Esophagus squamous epithelium (tissue), 5 donors: ENCODE measurements at places on chromosomes 13 and 19. TPM values are rescaled to one million over a fixed set of nuclear protein-coding genes. Genes with fewer than 3 reads are reported as not detected.
A peak's percentile ranks its signal among the peaks of the same experiment; 100 is the strongest.

DNA sequence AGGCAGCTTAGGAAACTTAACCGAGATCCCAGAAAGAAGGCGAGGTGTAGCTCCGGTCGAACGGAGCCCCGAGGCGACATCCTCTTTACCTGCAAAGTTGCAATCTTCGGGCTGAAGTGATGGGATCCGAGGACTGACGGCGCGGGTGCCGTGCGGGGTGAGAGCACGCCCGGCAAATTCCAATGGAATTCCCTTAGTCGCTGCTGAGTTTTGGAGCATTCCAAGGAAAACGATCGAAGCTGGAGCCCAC, 141 bp downstream of the TRPC4 start:
- no peak overlapping the region for H3K27ac ChIP-seq
- peaks cover 33% of the 10 kb centered on the region for H3K27me3 ChIP-seq
- DNase-seq = no peak
- H3K36me3 ChIP-seq = no peaks in the 10 kb centered on the region
- H3K4me1 ChIP-seq = peaks cover 15% of the 10 kb centered on the region

DNA sequence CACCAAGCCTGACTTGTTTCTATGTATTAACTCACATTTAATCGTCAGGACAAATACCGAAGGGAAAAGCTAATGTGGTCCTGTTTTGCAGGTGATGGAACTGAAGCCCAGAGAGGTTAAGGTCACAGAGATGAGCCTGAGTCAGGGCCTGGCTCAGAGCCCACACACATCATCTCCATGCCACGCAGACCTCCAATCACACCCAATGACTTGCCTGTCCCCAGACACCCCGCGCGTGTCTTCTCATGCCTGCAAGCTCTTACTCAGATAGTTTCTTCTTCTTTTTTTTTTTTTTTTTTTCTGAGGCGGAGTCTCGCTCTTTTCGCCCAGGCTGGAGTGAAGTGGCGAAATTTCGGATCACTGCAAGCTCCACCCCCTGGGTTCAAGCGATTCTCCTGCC, 16.4 kb downstream of the SIX5 start:
- H3K27ac ChIP-seq = no peak overlapping the region
- no peak overlapping the region for H3K4me3 ChIP-seq
- DNase-seq = no peak
- no peaks in the 10 kb centered on the region for H3K36me3 ChIP-seq

GRCh38 chr19:4359627-4360000, 16.3 kb downstream of the MPND start:
- DNase-seq = no peak
- H3K4me1 ChIP-seq = peaks cover 27% of the 10 kb centered on the region
- H3K4me3 ChIP-seq = no peak overlapping the region

- no peaks in the 10 kb centered on the region for H3K36me3 ChIP-seq
- H3K27ac ChIP-seq = peak overlapping the region; percentile 100
- H3K27me3 ChIP-seq = no peaks in the 10 kb centered on the region
- peaks cover 53% of the 10 kb centered on the region for H3K4me1 ChIP-seq
- peak overlapping the region; percentile 94 for H3K4me3 ChIP-seq
- peak; percentile 25 for DNase-seq
Measured at GRCh38 chr13:97434397-97435201, 630 bp downstream of the RAP2A start.

DNA sequence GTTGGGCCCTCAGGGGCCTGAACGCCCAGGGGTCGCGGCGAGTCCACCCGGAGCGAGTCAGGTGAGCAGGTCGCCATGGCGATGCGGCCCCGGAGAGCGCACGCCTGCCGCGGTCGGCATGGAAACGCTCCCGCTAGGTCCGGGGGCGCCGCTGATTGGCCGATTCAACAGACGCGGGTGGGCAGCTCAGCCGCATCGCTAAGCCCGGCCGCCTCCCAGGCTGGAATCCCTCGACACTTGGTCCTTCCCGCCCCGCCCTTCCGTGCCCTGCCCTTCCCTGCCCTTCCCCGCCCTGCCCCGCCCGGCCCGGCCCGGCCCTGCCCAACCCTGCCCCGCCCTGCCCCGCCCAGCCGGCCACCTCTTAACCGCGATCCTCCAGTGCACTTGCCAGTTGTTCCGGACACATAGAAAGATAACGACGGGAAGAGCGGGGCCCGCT, at the start of gene CCNA1:
CCNA1 (plus strand) TSS at position 390 of the 439 bp plus-strand sequence. CDS start 562 bp downstream, outside the sequence.
- H3K36me3 ChIP-seq = no peaks in the 10 kb centered on the region
- H3K27ac ChIP-seq = no peak within 1 kb of the TSS
- H3K4me3 ChIP-seq = peak within 1 kb of the TSS; percentile 23
- peaks cover 24% of the 10 kb centered on the region for H3K27me3 ChIP-seq
- peaks cover 25% of the 10 kb centered on the region for H3K4me1 ChIP-seq

GRCh38 chr19:33557720-33558119, 36.1 kb upstream of the PEPD start:
- no peak overlapping the region for H3K27ac ChIP-seq
- peaks cover 8% of the 10 kb centered on the region for H3K27me3 ChIP-seq
- H3K4me3 ChIP-seq = no peak overlapping the region
- peaks cover 19% of the 10 kb centered on the region for H3K4me1 ChIP-seq
- no peaks in the 10 kb centered on the region for H3K36me3 ChIP-seq

- no peak for DNase-seq
- H3K4me3 ChIP-seq = no peak overlapping the region
- H3K27ac ChIP-seq = no peak overlapping the region
- H3K27me3 ChIP-seq = no peaks in the 10 kb centered on the region
Measured at GRCh38 chr13:61286148-61286745, 129.4 kb downstream of the PCDH20 start.

DNA sequence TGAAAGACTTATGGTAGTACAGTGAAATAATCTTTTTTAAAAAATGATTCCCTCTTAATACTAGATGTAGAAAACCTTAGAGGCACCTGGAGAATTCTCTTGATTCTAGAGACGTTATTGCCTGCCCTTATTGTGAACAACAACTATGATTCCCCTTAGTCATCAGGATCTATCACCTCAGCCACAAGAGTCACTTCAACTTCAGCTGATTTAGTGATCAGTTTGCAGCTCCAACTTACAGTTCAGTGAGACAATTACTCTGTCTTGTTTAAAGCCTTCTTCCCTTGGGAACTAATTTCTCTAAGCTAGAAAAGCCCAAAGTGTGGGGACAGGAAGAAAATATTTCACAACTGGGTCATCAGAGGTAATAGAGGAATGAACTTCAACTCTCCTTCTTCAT, 254.3 kb upstream of the SLITRK1 start:
- H3K4me1 ChIP-seq = no peaks in the 10 kb centered on the region
- DNase-seq = no peak
- H3K36me3 ChIP-seq = no peaks in the 10 kb centered on the region
- H3K27ac ChIP-seq = peak overlapping the region; percentile 18
- H3K27me3 ChIP-seq = no peaks in the 10 kb centered on the region

DNA sequence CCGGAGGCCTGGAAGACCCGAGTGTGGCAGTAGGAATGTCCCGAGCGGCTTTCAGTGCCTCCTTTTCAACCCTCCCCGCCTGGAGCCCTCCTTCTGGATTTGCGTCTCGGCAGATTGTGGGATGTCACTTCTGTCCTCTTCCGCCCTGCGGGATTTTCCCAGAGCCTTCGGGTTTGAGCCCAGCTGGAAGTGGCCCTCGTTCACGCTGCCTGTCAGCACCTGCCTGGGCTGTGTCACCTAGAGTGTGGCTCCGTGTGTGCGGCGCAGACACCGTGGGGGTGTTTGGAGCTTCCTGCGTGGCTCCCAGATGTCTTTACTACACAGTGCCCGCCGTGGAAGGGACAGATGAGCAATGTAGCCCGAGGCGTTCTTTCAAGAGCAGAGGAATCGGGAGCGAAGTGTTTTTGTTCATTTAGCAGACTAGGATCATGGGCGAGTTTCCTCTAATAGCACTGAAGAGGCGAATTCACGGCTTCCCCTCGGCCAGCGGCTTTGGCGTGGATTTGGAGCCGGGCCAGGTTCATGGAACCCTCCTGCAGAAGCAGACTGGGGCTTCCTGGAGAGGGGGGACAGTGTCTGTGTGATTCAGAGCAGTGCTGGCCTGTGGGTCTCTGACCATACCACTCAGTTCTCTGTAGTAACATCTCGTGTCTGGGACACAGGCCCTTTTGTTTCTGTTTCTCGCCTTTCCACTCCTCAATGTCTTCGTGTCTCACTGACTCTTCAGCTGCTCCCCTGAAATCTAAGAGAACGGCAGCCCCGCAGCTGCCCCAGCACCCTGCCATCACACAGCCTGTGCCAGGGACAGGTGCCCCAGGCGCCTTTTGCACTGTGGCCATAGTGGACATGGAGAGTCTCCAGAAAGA, 68.0 kb downstream of the KDM4B start:
- no peak overlapping the region for H3K4me3 ChIP-seq
- H3K36me3 ChIP-seq = peaks cover 82% of the 10 kb centered on the region
- H3K27me3 ChIP-seq = no peaks in the 10 kb centered on the region
- peak overlapping the region; percentile 3 for H3K27ac ChIP-seq
- DNase-seq = no peak
- H3K4me1 ChIP-seq = peaks cover 49% of the 10 kb centered on the region

- no peak overlapping the region for H3K4me3 ChIP-seq
- H3K27ac ChIP-seq = no peak overlapping the region
- H3K4me1 ChIP-seq = no peaks in the 10 kb centered on the region
- H3K27me3 ChIP-seq = no peaks in the 10 kb centered on the region
- DNase-seq = no peak
Measured at GRCh38 chr13:112561478-112561877, 26.5 kb downstream of the TUBGCP3 start.

GRCh38 chr13:110642291-110642981, 27.1 kb downstream of the NAXD start:
- peaks cover 24% of the 10 kb centered on the region for H3K36me3 ChIP-seq
- H3K4me1 ChIP-seq = peaks cover 25% of the 10 kb centered on the region
- no peaks in the 10 kb centered on the region for H3K27me3 ChIP-seq
- DNase-seq = no peak
- no peak overlapping the region for H3K4me3 ChIP-seq
- H3K27ac ChIP-seq = no peak overlapping the region

GRCh38 chr19:44649578-44650145, 6.0 kb downstream of the PVR start:
- H3K27me3 ChIP-seq = no peaks in the 10 kb centered on the region
- H3K4me3 ChIP-seq = no peak overlapping the region
- peaks cover 26% of the 10 kb centered on the region for H3K36me3 ChIP-seq

- H3K27ac ChIP-seq = no peak overlapping the region
- H3K36me3 ChIP-seq = no peaks in the 10 kb centered on the region
- no peaks in the 10 kb centered on the region for H3K27me3 ChIP-seq
- no peaks in the 10 kb centered on the region for H3K4me1 ChIP-seq
- no peak for DNase-seq
- no peak overlapping the region for H3K4me3 ChIP-seq
Measured at GRCh38 chr19:51559240-51559639, 11.8 kb upstream of the ZNF175 start.

GRCh38 chr19:21328406-21328805, 804 bp downstream of the ZNF708 start:
- no peaks in the 10 kb centered on the region for H3K27me3 ChIP-seq
- peak overlapping the region; percentile 95 for H3K27ac ChIP-seq

GRCh38 chr13:27923794-27924528, 4.2 kb downstream of the PDX1 start:
- peaks cover 58% of the 10 kb centered on the region for H3K4me1 ChIP-seq
- no peak for DNase-seq

DNA sequence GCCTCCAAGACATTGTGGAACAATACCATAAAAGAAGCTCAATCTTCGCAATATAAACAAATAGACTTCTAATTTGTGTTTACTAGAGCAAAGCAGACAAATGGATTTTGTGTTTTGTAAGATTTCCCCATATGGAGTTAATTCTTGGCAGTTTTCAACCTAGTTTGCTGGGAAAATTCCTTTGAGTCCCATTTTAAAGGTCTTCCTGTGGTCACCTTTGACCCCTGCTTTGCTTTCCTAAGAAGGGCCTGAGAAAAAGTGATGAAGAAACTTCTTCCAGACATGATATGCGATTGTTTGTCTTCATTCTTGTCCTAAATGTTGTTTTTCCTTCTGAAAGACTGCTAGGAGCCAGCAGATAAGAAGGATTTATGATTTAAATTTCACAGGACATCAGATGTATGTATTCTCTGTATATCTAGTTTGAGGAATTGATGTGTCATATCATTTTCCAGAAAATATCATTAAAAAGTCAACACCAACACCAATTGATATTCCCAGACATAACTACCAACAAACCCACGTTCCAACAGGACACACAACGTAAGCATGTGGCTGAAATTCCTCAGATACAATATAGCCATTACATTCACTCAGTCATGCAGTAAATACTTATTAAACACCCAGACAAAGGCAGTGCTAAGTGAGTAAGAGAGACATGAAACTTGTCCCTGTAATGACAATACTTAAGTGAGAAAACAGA, 276.4 kb downstream of the LHFPL6 start:
- H3K27me3 ChIP-seq = no peaks in the 10 kb centered on the region
- no peak overlapping the region for H3K27ac ChIP-seq
- DNase-seq = no peak
- no peaks in the 10 kb centered on the region for H3K36me3 ChIP-seq

TM9SF2 gene
- total RNA-seq = 60.5 TPM

PLIN5 gene
- 12.9 TPM for total RNA-seq

NAXD gene
- total RNA-seq = 25.2 TPM

ERVV-1 gene
- total RNA-seq = not detected

PSG6 gene
- total RNA-seq = not detected
